ENCODE measurements at places on chromosomes 5 and 9. TPM values are rescaled to one million over a fixed set of nuclear protein-coding genes. Genes with fewer than 3 reads are reported as not detected.

DNA sequence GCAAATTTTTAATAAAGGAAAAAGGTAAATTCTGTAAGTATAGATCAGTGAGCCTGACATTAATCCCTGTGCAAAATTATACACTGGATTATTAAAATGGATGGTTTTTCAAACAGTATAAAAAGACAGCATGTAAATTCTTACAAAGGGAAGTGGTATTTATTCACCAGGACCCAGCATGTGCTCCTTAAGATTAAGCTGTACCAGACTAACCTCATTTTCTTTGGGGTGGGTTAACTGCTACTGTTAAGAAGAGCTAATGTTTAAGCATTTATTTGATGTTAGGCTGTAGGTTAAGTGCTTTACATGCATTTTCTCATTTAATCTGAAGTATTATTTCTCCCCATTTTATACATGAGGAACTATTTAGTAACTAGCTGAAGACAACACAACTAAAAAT is 60.3 kb upstream of the RFX3 start:
- DNase-seq = no peak
- no peaks in the 10 kb centered on the region for H3K36me3 ChIP-seq
- H3K27me3 ChIP-seq = no peaks in the 10 kb centered on the region
- no peaks in the 10 kb centered on the region for H3K4me1 ChIP-seq

DNA sequence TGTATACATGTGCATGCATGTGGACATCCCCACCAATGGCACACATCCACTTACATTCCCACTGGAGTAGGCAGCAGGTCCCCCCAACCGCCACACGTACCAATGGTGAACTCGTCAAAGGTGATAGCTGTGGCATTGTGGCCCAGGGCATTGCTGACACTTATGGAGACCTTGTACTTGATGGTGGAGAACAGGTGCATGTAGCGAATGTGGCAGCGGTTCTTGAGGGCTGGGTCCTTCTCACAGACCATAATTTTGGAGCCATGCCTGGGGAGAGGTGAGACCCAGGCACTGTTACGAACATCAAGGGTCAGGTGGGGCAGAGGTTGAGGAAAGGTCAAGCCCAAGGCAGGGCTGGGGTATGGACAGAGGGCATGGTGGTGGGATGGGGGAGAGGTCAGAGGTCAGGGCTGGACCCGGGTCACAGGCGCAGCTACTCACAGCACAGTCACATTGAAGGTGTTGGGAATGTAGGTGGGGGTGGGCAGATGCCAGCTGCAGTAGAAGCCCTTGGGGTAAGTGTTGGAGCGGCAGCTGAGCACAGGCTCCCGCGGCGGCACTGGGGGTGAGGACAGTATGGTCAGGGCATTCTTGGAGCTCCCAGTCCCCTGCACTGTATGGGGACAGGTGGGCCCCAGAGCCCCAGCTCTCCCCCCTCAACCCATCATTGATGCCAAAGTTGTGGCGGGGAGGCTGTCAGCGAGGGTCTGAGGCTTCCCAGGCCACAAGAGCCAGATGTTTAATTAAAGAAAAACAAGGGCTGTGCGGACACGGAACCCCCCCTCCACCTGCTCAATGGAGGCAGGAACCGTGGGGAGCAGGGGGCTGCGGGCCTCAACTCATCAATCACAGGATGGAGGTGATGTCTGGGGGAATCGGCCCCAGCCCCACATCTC is 31.9 kb downstream of the CNTFR start:
- no peak overlapping the region for H3K27ac ChIP-seq
- H3K27me3 ChIP-seq = no peaks in the 10 kb centered on the region
- H3K4me3 ChIP-seq = no peak overlapping the region
- H3K4me1 ChIP-seq = peaks cover 24% of the 10 kb centered on the region
- H3K36me3 ChIP-seq = no peaks in the 10 kb centered on the region

GRCh38 chr5:5351288-5351979 is 71.0 kb upstream of the ICE1 start:
- DNase-seq = no peak
- H3K4me1 ChIP-seq = no peaks in the 10 kb centered on the region
- H3K27me3 ChIP-seq = no peaks in the 10 kb centered on the region
- no peak overlapping the region for H3K4me3 ChIP-seq
- no peak overlapping the region for H3K27ac ChIP-seq

DNA sequence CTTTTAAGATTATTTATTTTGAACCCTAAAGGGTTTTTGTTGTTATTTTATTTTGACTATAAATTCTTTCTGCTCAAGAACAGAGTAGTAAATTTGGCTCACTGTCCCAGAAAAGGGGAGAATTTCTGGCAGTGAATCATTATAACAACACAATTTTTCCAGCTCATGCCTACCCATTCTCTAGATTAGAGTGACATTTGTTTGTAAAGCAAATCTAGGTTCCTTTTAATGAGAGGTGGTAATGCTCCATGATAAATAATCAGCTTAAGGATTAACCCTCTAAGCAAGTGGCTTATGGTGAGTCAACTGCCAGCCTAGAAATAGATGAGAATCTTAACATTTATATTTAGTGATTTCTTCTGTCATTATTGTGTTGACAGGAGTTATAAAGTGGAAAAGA is 409.2 kb downstream of the NFIB start:
- no peaks in the 10 kb centered on the region for H3K36me3 ChIP-seq
- H3K4me1 ChIP-seq = peaks cover 38% of the 10 kb centered on the region
- H3K27me3 ChIP-seq = no peaks in the 10 kb centered on the region
- no peak overlapping the region for H3K4me3 ChIP-seq
- no peak overlapping the region for H3K27ac ChIP-seq

GRCh38 chr5:113771483-113771882 is 258.0 kb downstream of the YTHDC2 start:
- no peaks in the 10 kb centered on the region for H3K4me1 ChIP-seq
- DNase-seq = no peak
- H3K27me3 ChIP-seq = no peaks in the 10 kb centered on the region
- no peaks in the 10 kb centered on the region for H3K36me3 ChIP-seq
- H3K4me3 ChIP-seq = no peak overlapping the region

- no peaks in the 10 kb centered on the region for H3K27me3 ChIP-seq
- no peak for DNase-seq
- H3K4me1 ChIP-seq = no peaks in the 10 kb centered on the region
- no peak overlapping the region for H3K27ac ChIP-seq
- no peak overlapping the region for H3K4me3 ChIP-seq
- H3K36me3 ChIP-seq = no peaks in the 10 kb centered on the region
These were observed 117.5 kb upstream of the ZNF366 start for GRCh38 chr5:72624641-72625236.

DNA sequence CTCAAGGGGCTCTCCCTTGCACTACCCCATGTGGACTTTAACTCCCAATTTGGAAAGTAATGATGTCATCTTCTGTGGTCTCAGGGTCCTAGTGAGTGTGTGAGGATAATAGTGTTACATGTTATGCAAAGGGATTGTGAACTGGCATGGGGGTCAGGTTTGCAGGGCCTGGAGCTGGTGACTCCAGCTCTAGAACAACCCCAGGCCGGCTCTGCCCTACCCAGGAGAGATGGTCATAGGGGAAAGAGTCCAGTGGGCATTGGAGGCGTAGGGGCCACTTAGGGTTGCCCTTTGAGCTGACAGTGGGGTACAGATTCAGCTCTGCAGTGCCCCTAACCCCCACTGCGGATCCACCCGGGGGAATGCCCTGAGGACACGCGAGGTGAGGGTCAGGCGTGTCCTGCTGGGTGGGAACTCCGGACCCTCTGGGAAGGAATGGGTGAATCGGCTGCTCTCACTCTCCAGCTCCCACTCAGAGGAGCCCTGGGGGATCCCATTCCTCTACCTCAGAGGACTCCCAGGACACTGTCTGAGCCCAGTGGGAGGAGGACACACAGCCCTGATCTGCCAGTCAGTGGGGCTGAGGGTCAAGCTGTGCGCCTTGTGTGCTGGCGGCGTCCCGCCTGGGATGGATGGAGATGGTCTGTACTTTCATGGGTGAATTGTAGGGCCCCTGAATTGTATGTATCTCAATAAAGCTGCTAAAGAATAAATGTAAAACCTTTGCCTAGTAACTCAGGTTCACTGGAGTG is 2.5 kb upstream of the NKD2 start:
- DNase-seq = peak; percentile 3
- no peak overlapping the region for H3K4me3 ChIP-seq
- H3K4me1 ChIP-seq = peaks cover 50% of the 10 kb centered on the region
- H3K27me3 ChIP-seq = peaks cover 28% of the 10 kb centered on the region
- H3K27ac ChIP-seq = no peak overlapping the region

The GDA gene
- polyA plus RNA-seq = not detected
